Fibroblast of villous mesenchyme (primary cell): ENCODE measurements at places on chromosomes 12 and 14. TPM values are rescaled to one million over a fixed set of nuclear protein-coding genes. Genes with fewer than 3 reads are reported as not detected.

Gene HOXC13
- total RNA-seq, result 0.32 TPM in 1 of 2 replicates, not detected in the other

Gene SERPINA9
- total RNA-seq, result not detected in 2 replicates

Gene EPYC
- total RNA-seq, result not detected in 2 replicates

Gene AQP5
- total RNA-seq, result not detected in 2 replicates

Gene SCN8A
- 23.5 and 33.7 TPM in 2 replicates for total RNA-seq

Gene KSR2
- total RNA-seq, result not detected in 2 replicates

Gene WNT1
- total RNA-seq, result not detected in 2 replicates

Gene KRT78
- not detected in 2 replicates for total RNA-seq

Gene CHMP4A
- 13.8 and 15.8 TPM in 2 replicates for total RNA-seq
